Smooth muscle cell of the brain vasculature (primary cell): ENCODE measurements at places on chromosomes 7 and 10.

GRCh38 chr7:151118108-151119054 lies 32.1 kb downstream of the AGAP3 start:
- DNase-seq, result no peak

DNA sequence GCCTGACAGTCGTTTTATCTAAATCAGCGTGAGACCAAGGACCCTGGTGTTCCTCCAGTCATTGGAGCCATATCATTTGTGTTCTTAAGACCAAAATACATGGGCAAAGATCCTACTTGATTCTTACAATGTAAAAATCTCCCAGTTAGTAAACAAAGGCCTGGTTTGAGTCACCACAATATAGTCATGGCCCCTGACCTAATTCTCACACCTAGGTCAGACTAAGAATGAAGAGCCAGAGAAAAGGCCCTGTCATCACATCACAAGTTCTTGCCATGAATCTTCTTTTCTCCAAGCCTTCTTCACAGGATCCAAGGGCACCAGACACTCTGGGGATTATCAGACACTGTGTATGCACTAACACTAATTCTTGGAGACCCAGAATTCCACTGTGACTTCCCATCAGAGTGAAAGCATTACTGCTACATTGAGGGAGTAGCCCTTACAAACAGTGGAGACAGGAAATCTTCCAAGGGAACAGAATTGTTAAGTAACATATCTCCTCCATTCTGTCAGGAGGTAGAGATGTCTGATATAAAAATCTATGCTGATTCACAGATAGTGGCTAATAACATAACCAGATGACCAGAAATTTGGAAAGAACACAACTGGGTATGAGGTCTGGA lies 7.6 kb upstream of the ERVW-1 start:
- DNase-seq, result no peak

- peak; percentile 78 for DNase-seq
Observed at GRCh38 chr10:44046605-44047004, 338.3 kb downstream of the CXCL12 start.

GRCh38 chr7:71472962-71473361 lies 341.0 kb downstream of the GALNT17 start:
- DNase-seq, result no peak

GRCh38 chr7:20157456-20157855 lies 59.7 kb downstream of the MACC1 start:
- DNase-seq, result no peak

DNA sequence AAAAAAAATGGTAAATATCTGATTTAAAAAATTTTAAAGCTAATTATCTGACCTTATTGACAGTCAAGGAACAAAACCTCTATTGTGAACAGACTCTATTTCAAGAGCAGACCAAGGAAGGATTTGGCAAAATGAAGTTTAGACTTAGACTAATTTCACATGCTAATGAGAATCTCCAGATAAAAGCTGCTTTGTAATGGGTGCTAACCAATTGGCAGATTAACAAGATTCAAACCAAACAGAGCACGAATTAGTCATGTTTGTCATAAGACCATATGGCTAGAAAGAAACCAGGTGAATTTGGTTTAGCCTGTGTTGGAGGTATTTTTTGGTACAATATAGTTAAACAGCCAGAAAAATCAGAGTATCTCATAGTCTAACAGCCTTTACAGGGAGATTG lies 429.1 kb upstream of the NFE2L3 start:
- no peak for DNase-seq

DNA sequence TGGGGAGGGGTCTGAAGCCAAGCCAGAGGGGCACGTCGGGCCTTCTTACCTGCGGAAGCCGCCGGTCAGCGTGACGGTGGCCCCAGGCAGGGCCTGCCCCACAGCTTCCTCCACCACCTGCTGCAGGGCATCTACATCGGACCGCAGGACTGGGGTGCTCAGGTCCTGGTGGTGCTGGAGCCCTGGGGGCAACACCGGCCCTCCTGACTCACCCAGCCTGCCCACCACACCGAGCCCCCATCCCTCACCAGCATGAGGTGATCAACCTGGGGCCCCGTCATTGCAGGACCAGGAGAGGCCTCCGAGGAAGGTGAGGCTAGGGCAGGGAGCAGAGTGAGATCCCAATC lies 8.0 kb downstream of the POLM start:
- no peak for DNase-seq

- no peak for DNase-seq
Observed at GRCh38 chr10:66180021-66180420, 745.8 kb upstream of the LRRTM3 start.

- no peak for DNase-seq
Observed at GRCh38 chr10:89668386-89669071, 23.5 kb upstream of the PANK1 start.

GRCh38 chr7:34225193-34225592 lies 319.9 kb downstream of the BMPER start:
- DNase-seq, result no peak

GRCh38 chr7:88337572-88337971 lies 30.9 kb upstream of the STEAP4 start:
- no peak for DNase-seq
